ENCODE measurements at places on chromosomes 5 and 9.
A peak's percentile ranks its signal among the peaks of the same experiment; 100 is the strongest.

DNA sequence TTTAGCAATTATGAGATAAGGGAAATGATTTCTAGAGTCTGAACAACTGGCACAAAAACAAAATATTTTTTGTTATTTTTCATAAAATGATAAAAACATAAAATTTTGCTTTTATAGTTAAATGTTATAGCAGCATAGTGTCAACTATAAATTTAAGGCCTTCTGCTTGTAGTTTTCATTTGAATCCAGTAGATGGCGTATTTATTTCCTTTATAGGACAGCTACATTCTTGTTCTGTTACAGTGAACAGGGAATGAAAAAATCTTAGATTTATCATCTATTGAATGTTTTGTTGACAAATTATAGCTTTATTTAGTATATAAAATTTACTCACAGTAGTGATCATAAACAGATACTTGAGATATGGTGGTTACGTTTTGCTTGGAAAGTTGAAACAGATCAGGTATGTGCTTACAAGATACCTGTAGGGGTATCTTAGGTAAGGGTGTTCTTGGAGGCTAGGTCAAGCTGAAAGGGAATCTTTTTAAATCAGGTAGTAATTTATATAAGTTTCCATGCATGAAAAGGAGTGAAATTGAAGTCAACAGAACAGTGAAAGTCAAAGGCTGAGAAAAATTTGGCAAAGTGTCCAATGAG lies 239.3 kb upstream of the GRIN3A start:
- no peak for DNase-seq

DNA sequence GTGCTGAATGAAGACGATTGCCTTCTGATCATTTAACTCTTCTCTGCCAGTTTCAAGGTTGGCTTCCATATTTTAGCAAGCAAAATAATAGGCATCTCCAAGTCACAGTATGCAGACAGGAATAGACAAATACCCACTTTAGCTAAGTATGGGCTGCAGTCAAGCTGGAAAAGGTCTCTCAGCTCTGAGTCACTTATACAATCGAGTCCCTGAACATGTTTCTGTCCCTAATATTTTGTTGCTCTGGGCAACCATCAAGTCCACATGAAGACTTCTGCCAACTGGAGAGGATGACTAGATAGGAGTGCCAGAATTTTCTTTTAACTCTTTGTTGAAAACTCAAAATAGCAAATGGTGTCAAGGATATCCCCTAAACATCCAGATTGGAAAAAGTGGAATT lies 575.3 kb downstream of the RAB3C start:
- DNase-seq = no peak

DNA sequence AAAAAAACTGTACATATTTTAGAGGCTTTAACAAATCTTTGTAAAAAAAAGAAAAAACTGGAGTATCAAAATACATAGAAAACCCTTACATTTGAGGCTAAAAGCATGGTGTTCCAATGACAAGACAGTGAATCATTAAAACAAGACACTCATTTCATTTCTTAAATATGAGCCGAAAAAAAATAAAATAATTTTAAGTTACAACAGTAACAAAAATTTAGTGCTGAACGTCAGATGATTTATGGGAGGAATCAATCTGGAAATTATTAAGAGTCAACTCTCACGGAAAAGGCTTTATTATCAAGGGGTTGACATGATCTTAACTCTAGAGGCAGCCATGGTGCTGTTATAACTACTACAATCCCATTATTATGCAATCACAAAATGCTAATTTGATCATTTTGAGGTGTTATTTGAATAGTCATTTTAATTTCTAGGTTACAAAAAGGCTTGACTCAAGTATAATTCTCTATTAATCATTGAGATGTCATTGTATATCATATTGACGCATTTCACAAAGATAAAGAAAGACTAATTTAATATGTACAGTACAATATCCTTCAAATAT lies 51.9 kb downstream of the MAPKAP1 start:
- DNase-seq = no peak

GRCh38 chr9:16145196-16145950 lies 592.5 kb downstream of the CCDC171 start:
- DNase-seq = peak; percentile 24

- DNase-seq = no peak
Measured at GRCh38 chr9:73137914-73138313, 13.8 kb upstream of the ANXA1 start.

DNA sequence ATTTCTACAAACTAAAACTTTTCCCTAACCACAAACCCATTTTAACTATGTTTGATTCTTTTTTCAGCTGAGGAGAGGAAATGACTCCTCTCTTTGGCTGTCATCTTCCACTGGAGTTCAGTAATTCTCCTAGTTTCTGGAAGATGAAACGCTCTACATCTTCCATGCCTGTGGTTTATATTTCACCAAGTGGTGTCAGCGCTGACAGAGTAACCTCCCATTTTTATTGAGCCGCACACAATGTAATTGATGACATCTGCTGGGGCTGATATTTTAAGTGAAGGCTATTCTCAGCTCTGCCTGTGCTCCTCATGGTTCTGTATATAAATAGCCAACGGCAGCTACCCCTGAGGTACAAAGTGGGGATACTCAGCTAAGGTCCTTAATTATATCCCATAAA lies 234.6 kb downstream of the SPOCK1 start:
- DNase-seq = no peak

GRCh38 chr9:85178474-85178873 lies 508.9 kb downstream of the NTRK2 start:
- DNase-seq = peak; percentile 63

DNA sequence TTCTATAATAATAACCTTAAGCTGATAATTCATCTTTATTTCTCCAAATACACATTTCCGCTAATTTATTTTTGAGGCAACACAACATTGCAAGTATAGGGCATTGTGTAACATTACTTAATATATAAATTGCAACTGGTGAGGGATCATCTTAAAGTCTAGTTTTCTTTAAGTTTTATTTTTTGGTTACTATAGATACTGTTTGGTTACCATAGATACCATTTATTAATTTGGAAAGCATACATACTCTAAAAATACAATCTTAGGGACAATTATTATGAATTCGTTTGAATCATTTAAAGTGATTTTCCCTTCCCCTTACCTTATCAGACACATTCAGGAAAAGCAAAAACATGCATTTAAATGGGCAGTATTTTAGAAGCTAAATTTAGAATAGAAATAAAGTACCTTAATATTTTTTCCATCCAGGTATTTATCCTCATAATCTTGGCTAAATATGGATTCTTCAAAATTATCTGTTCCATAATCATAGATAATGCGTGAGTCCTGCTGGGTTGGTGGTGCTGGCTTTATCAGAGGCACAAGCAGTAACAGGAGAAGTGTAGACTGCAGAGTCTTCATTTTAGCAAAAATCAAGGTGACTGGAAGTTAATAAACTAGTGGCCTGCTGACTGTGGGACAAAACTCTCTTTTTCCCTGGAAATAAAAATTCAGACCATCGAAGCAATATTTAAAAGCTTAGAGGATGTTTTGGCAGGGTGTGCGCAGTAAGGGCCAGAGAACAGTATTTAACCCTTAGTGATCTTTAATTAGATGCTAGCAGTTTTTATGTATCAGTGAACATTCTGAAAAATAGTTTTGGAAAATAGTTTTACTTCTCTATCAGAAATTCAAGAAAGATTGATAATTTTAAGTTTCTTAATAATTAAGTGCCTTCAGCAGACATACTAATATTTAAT lies 1.3 kb downstream of the OGN start:
- DNase-seq = no peak

- DNase-seq = no peak
Measured at GRCh38 chr9:134880484-134881312, at the start of gene FCN2. Gene FCN2, plus strand, starts transcription at chr9:134880810. Its CDS starts 12 bp downstream, at chr9:134880822.
